Stimulated activated CD8-positive, alpha-beta memory T cell treated with anti-CD3 and anti-CD28 coated beads, Interleukin-7, amount 100 ng/mL, for 24 hours (primary cell): ENCODE measurements at places on chromosomes 11 and 22.

GRCh38 chr11:7654195-7654705 lies 19.1 kb downstream of the CYB5R2 start:
- DNase-seq = no peak

DNA sequence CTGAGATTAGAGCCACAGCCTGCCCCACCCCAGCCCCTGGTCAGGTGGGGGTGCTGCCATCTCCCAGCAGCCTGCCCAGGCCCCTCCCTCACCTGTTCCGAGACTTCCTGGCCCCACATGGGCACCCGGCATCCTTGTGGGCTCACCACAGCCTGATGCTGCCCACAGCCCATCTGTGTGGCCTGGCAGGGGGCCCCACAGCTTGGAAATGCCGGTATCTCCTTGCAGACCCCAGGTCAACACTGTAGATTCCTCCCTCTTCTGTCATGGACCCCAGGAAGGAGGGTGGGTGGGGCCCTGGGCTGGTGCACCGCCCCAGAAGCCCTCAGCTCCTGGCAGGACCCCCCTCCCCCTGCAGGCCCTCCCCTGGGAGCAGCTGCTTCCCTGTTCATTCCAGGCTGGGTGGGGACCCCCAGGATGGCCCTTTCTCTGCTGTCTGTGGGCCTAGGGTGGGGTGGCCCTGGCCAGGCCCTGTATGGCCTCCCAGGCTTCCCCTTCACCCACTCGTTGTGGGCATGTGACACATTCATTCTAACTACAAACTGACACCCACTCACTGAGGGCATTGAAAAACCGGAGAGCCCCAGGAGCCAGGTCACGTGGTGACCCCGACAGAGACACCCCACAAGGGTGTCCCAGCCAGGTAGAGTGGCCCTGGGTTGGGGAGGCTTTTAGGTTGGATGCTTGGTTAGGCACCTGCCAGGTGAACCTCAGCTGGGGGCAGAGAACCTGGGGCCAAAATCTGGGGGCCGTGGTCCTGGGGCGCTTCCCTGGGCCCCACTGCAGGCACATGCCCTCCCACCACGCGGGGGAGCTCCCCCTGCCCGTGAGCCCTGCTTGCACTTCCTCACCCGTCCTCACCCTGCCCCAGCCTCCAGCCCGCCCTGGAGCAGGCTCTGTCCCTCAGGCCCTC lies 44.1 kb upstream of the CCDC188 start:
- DNase-seq = no peak

DNA sequence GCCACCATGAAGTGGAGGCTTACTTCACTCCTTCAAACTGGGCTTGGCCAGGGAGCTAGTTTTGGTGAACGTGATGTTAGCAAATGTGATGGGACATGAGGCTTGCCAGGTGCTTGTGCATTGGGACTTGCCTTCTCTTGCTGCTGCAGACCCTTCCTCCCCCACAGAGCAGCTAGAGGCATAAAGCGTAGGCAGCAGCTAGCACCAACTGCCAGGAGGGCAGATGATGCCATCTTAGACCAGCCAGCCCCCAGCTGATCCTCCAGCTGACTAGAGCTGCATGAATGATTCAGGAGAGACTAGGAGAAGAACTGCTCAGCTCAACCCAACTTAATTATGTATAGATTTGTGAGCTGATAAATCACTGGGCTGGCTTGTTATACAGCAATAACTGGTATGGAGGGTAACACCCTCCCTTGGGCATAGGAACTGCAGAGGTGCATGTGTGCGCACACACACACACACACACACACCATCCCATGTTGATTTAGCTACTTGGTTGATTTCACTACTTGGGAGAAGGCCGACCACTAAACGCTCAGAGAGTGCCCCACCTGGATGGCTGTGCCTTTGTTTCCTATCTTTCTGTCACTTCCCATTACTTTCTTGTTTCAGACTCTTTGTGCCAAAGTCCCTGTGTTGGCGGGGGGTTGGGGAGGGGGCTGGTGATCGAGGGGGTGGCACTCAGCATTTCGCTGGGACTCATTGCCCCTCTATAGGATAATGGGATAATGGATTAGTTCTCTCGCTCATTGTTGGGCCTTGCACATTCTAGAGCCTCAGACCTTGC lies 202.8 kb downstream of the ADAMTS15 start:
- no peak for DNase-seq

DNA sequence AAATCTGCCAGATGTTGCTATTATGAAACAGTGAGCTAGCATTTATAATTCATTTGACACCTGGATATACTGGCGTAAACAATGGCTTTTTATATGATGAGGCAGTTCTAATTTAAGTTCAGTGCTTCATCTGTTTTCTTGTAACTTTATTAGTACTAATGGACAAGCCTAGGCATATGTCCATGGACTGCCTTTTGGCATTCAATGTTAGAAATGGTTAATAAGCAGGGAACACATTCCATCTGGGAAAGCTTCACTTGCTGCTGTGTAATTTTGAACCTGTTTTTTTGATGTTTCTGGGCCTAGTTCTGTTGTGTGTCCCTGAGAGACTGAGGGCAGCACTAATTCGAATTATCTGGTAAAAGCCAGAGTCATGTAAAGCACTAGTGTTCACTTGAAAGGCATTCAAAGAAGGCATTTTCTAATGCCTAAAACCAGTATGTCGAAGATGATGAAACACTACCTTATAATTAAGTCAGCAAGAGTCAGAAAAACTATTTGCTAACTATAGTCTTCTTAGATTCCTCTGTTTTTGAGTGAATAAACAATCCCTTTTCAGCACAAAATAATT lies 138.5 kb downstream of the SWAP70 start:
- no peak for DNase-seq

GRCh38 chr11:68327586-68328370 lies 15.4 kb downstream of the LRP5 start:
- no peak for DNase-seq
